ENCODE measurements at places on chromosomes 5 and 9.

DNA sequence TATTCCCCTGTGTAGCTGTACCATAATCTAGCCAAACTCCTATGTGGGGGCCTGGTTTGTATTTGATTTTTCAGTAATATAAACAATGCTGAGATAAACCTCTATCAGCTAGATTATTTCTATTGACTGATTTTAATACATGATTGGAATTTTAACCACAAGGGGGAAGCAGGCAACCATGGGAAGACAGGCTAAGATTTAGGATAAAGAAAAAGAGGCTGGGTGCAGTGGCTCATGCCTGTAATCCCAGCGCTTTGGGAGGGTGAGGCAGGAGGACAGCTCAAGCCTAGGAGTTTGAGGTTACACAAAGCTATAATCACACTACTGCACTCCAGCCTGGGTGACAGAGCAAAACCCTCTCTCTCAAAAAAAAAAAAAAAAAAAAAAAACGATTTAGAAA, 18.1 kb upstream of the GPX3 start:
- no peak for DNase-seq

GRCh38 chr9:96567203-96567700, 52.4 kb downstream of the CDC14B start:
- DNase-seq = no peak

DNA sequence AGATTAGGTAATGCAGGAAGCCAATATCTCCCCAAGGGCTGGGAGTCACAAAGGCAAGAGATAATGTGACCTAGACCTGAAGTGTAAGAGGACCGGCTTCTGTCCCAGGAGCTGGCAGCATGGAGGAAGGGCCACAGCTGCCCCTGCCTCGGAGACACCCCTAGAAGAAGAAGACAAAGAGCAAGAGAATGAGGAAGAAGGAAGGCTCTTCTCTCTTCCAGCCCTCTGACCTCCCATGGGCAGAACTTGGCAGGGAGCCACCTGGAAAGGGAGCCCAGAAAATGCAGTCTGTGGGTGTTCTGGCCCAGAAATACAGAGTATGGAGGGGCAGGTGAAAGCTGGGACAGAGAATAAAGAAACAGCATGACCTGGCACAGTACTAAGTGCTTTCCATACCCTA, 151.0 kb downstream of the C5orf15 start:
- DNase-seq = no peak

- no peak for DNase-seq
These were observed 69.8 kb downstream of the ICE1 start for GRCh38 chr5:5492087-5492933.

DNA sequence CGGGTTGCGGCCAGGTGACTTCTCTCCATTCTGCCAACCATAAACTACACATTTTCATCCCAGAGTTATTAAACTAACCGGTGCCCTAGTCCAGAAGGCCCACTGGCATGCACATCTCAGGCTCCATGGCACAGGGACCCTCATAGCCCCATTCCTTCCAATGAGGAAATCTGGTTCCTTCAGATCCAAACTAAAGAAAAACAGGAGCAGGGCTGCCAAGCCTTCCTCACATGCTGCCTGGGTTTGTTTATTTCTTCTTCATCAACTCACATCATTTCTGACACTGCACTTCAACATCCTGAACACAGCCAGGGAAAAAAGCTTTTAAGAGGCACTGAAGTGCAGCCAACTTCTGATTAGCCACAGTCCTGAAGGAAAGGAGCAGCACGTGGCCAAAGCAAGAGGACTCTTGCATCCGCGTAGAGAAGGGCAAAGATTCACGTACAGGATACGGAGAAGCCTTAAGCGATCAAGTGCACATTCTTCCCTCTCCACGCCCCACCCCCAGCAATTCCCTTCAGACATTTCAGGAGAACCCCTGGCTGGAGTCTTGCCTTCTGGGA, 22.5 kb downstream of the LHFPL2 start:
- no peak for DNase-seq

- DNase-seq = no peak
These were observed 34.9 kb upstream of the EEIG1 start for GRCh38 chr9:128015696-128016095.

Data from vagina (tissue), 2 donors.